NCI-H2081 treated with DMSO at 0.1 percent for 48 hours (cell line): ENCODE measurements at places on chromosomes 11 and 22.
A peak's percentile ranks its signal among the peaks of the same experiment; 100 is the strongest.

- DNase-seq, result no peak
These were observed 2.9 kb downstream of the PIK3IP1 start for GRCh38 chr22:31289344-31289743.

- DNase-seq, result no peak
These were observed 19.3 kb downstream of the MTFP1 start for GRCh38 chr22:30444632-30445437.

- DNase-seq, result no peak
These were observed 8.2 kb downstream of the SF1 start for GRCh38 chr11:64770120-64770519.

DNA sequence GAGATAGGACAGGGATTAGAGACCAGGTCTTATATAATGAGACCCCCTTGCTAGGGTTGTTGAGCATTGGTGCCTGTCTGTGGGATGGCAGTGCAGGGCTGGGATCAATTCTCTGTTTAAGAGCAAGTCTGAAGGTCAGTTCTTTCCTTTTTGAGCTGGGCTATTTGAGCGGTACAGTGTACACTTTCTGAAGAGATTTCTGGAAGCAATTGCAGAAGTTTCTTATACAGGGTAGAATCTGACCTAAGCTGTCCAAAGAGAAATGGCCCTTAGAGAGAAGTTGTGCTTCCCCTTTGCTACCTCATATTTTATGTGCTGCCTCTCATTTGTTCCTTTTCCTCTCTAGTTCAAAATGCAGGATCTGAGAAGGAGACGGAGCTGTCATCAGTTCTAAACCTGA, 35.8 kb downstream of the CSTPP1 start:
- no peak for DNase-seq

GRCh38 chr11:7673724-7674434, 579 bp upstream of the CYB5R2 start:
- no peak for DNase-seq

DNA sequence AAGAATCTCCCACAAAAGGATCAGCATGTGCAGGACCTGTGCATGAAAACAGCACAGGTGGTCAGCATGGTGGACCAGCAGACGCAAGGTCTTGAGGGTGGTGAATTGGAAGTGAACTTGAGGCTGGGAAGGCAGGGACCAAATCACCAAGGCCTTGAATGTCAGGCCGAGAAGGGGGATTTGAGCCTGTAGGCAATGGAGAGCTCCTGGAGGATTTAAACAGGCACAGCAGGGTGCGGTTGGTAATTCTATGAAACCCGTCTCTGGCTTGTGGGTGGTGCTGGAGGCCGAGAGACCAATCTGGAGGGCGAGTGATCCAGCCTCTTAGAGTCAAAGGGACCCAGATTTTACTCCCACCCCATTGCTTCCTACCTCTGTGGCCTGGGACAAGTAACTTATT, 2.4 kb downstream of the TSKU start:
- DNase-seq, result no peak

DNA sequence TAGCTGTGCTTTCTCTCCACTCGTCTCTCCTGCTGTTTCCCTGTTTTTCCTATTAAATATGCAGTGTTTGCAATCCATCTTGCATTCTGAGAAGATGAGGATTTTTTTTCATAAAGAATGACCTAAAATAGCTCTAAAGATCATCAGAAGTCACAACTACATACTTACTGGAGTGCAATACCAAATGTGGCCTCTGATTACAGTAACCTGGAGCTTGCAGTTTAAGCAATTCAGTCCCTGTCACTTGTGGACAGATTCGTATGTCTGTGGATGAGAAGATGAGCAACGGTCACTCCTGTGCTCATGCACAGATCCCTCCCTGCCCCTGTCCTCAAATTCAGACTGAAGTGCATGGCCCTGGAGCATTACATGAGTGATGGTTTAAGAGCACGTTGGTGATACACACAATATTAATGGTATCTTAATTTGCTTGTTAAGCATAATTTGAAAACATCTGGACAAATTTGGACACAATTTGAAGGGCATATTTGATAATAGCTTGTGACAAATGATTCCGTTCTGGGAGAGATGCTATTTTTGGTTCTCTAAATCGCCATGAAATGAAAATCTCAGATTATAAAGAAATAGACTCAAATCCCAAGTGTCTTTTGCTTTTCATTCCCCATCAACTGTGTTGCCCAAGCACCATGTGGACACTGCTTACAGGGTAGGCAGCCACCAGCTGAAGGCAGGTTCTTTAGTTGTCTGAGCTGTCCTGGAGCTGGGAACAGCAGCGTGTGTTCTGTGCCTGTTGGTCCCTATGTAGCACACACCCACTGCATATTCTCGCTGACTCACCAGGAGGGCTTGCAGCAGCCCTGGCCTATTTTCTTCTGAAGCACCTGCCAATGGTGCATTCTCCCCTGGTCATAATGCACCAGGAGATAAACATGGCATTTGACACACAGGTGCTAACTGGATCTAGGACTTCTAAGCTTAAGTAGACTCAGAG, 32.6 kb upstream of the PRAME start:
- no peak for DNase-seq

DNA sequence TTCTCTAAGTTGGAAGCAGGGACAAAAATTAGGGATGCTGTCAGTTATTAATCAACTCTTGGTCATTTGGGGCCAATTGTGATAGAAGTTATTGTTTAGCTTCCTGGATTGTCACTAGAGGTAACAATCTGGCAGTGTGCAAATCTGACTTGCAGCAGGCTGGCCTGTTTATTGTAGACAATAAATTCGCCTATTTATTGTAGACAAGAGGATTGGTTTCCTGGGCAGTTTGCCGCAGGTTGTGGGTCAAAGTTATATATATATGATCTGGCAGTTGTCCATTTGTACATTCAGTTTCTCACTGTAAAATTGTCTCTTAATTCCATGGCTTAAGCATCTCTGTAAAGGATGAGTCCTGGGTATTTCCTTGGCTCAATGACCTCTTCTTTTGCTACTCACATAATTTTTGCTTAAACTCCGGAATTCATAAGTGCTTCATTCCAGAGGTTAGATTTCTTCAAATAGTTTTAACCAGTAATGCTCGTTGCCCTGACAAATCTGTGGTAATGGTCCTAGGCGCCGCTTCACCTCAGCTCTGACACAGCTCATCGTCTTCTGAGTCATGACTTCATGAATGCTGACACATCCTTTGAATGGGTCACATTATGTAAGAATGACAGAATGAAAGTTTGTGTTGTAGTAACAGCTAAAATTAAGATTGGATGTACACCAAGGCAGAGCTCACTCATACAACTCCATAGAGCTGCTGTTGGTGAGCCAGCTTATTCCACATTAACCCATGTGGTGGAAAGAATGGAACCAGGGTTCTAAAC, 7.8 kb upstream of the MMP3 start:
- DNase-seq, result no peak

GRCh38 chr11:76676636-76677457, 6.3 kb upstream of the LRRC32 start:
- DNase-seq, result no peak

DNA sequence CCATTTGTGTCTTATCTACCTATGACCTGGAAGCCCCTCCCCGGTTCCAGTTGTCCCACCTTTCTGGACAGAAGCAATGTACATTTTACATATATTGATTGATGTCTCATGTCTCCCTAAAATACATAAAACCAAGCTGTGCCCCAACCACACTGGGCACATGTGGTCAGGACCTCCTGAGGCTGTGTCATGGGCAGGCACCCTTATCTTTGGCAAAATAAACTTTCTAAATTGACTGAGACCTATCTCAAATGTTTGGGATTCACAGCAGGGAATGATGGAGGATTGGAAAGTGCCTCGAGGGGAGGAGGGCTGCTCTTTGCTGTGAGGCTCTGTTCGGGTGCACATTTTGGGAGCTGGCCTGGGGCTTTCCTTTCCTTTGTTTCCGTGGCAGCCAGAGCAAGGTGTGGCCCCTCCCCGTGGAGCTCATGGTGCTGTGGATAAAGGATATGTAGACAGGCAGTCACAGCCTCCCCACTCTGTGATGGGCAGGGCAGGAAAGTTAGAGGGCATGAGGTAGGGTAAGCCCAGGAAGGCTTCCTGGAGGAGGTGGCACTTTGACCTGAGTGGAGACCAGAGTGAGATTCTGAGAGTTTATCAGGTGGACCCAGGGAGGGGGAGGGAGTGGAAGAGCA, 615.6 kb downstream of the TBC1D22A start:
- DNase-seq, result no peak

GRCh38 chr11:97140885-97141494, 751.2 kb downstream of the JRKL start:
- peak; percentile 1 for DNase-seq

DNA sequence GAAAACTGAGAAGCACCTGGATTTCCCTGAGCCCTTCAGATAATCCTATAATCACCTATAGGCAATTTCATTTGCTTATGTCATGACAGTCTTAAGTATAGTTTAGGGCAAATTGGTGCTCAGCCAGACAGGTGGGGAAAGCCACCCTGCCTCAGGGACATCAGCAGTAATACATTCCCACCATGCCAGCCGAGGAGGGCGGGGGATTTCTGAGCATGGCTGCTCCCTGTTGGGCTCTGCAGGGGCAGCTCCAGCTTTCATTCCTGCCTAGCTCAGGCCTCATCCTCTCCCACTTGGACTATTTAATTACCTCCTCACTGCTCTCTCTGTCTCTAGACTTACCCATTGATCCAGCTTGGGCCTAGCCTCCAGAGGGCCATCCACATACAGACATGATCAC, 9.0 kb upstream of the DRD2 start:
- no peak for DNase-seq

- DNase-seq, result no peak
These were observed 380.6 kb downstream of the CTTN start for GRCh38 chr11:70778883-70779282.

DNA sequence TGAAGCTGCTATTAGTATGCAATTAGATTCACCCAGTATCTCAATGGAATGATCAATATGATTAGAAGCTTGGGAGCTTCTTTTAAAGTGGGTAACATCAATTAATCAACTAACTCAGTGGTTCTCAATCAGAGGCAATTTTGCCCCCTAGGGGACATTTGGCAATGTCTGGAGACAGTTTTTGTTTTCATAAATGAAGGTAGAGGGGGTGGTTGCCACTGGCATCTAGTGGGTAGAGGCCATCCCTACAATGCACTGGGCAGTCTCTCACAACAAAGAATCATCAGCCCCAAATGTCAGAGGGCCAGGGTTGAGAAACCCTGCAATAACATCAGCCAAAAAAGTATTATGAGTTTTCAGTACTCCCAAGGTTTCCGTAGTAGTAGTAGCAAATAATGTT, 5.9 kb upstream of the AMOTL1 start:
- DNase-seq, result no peak

DNA sequence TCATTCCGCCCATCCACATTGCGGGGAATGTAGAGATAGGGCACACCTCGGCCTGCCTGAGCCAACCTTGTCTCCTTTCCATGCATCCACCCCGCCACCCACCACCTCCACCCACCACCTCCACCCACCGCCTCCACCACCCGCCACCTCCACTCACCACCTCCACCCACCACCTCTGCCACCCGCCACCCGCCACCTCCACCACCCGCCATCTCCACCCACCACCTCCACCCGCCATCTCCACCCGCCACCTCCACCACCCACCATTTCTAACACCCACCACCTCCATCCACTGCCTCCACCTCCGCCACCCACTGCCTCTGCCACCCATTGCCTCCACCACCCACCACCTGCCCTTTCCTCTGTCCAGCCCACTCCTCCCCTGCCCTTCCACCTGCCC, 78.4 kb downstream of the IGLL1 start:
- no peak for DNase-seq

DNA sequence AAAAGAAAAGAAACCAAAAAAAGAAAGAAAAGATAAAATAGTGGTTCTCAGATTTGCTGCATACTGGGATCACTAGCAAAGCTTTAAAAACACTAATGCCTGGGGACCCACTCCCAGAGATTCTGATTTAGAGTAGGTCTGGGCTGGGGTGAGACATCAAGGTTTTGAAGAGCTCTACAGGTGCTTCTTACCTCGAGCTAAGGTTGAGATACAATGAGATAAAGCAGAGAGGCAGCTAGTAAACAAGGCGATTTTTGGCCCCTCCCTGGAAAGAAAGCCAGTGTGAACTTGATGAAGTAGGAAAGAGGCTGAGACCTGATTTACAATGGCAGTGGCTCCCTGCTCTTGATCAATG, 327.6 kb upstream of the CCDC90B start:
- no peak for DNase-seq

GRCh38 chr11:118442908-118443589, 6.8 kb downstream of the KMT2A start:
- DNase-seq, result no peak

- no peak for DNase-seq
These were observed 13.4 kb downstream of the AP5B1 start for GRCh38 chr11:65767406-65767805.

DNA sequence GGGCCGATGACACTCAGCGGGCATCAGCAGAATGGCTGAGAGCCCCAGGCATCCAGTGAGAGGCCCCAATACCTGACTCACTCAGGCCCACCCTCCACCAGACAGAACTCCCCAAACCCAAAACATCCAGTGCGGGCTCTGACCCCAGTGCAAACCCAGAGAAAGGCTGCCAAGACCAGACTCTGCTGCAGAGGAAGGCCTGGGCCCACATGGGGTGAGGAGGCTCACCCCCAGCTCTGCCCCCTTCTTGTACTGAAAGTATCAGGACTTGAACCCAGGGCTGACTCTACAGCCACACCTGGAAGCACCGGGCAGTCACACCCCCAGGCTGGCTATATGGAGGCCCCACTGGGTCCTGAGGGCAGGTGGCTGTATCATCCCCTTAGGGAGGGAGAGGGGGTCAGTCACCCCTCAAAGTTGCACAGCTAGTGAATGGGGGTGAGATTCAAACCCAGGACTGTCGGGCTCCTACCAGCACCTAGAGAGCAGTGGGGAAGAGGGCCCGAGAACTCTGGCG, 49.3 kb downstream of the IGLL1 start:
- DNase-seq, result no peak

GRCh38 chr11:117706322-117706814, 90.6 kb downstream of the DSCAML1 start:
- DNase-seq, result no peak

GRCh38 chr11:100719809-100720221, 32.7 kb downstream of the ARHGAP42 start:
- DNase-seq, result peak; percentile 65

- DNase-seq, result no peak
These were observed 8.5 kb downstream of the MRPL16 start for GRCh38 chr11:59801981-59802638.

DNA sequence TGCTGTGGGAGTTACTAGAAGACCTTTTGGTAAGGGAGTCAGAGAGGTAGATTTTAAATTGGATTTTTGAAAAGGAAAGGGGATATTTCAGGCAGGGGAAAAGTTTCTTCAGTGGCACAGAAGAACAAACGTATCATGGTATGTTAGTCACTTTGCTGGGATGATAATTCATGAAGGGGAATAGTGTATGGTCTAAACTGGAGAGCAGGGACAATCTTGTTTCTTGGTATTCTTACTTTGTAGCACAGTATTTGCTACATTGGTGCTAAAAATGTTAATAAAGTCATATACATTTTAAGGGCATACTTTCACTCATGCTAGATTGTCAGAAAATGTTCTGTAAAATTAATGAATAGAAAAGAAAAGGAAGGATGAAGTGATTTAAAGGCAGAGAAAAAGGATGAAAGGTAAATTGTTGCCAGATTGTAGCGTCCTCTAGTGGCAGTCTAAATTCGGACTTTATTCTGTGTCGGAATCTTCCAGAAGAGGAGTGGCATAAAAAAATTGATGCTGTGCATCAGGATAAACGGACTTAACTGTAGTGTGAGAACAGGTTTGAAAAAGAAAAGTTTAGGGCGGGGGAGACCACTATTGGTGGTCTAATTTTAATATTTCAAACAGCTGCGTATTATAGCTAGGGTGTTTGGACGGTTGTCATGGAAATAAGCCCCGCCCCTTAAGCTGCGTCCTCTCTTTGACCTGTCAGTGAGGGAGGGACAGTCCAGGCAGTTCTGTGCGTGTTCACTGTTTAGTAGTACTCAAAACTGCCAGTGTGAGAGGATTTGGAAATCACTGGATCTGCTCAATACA, at the start of gene BCO2:
TSS of gene BCO2 (plus strand) at position 724 of the 810 bp plus-strand sequence. CDS start 90 bp downstream, outside the sequence.
- peak; percentile 20 for DNase-seq
